Stimulated activated CD8-positive, alpha-beta memory T cell treated with anti-CD3 and anti-CD28 coated beads, Interleukin-4, amount 100 ng/mL, for 1 hour (primary cell): ENCODE measurements at places on chromosomes 5 and 9.
A peak's percentile ranks its signal among the peaks of the same experiment; 100 is the strongest.

- DNase-seq, result no peak
These were observed 125.9 kb downstream of the GADD45G start for GRCh38 chr9:89730715-89731114.

- no peak for DNase-seq
These were observed 209.4 kb downstream of the MAN2A1 start for GRCh38 chr5:109899163-109899535.

- no peak for DNase-seq
These were observed 7.8 kb downstream of the FOXI1 start for GRCh38 chr5:170113522-170113900.

DNA sequence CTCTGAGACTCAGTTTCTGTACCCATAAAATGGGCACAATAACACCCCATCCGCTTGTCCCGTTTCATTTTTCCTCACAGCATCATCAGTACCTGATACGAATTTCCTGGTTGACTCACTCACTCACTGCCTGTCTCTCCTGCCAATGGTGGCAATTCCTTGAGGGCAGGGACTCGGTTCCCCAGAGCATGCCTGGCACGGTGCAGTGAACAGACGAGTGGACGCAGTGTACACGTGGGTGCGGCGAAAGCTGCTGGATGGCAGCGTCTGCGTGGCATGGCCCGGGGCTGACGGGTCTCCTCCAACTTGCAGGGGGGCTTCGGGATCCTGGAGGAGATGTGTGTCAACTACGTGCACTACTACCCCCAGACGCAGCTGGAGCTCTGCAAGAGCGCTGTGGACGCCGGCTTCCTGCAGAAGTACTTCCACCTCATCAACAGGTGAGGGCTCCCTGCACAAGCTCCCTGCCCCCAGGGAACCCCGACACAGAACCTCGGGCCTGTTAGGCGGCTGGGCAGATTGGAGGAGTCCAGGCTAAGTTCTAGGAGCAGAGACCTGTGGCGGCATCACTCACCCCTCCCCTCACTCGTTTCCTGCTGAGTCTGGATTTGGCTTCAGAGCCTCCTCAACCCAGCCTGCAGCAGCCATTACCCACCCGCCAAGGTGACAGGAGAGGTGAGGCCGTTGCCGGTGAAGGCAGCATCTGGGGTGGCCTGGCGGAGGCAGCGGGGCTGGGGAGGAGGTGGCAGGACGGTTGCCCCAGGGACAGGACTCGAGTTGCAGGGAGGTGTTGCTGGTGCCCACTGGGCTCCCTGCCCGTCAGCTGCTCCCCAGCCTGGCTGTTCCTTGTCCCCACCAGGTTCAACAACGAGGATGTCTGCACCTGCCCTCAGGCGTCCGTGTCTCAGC lies 20.3 kb downstream of the DBH start:
- DNase-seq, result no peak

- DNase-seq, result no peak
These were observed 223.5 kb upstream of the PCSK5 start for GRCh38 chr9:75666856-75667554.

- DNase-seq, result no peak
These were observed 31.0 kb downstream of the TMEM252 start for GRCh38 chr9:68509689-68510088.

GRCh38 chr9:4667681-4668080 lies 1.4 kb upstream of the SPATA6L start:
- no peak for DNase-seq

- no peak for DNase-seq
These were observed 8.7 kb upstream of the ERAP1 start for GRCh38 chr5:96816411-96816939.

DNA sequence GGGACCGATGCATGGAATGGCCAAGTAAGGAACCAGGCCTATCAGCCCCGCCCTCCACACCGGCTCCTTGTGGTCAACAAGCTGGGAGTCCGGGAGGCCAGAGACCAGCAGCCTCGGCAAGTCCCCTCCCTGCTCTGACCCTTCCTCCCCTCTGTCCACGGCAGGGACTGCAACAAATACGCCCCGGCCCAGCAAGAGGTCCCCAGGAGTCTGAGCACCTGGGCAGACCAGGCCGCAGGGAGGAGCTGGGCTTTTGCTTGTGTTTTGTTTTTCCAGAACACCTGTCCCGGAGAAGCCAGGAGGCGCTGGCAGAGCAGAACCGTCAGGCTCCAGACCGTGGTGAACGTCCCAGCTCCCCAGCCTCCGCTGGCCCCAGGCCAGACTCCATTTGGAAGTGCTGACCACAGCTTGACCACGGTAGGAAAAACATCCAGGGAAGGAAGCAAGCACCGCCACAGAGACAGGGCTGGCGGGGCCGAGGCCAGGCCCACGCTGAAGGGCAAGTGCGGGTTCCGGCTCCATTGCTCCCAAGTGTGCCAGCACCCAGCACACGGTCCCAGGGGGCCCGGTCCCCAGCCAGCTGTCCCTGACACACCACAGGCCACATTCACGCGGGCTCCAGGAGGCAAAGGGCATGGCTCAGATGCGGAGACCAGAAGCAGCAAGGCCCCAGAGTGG lies 56.7 kb downstream of the VAV2 start:
- no peak for DNase-seq

- DNase-seq, result no peak
These were observed 48.7 kb downstream of the CHD1 start for GRCh38 chr5:98880151-98880550.

- no peak for DNase-seq
These were observed 24.2 kb upstream of the ELAVL2 start for GRCh38 chr9:23850242-23850689.

DNA sequence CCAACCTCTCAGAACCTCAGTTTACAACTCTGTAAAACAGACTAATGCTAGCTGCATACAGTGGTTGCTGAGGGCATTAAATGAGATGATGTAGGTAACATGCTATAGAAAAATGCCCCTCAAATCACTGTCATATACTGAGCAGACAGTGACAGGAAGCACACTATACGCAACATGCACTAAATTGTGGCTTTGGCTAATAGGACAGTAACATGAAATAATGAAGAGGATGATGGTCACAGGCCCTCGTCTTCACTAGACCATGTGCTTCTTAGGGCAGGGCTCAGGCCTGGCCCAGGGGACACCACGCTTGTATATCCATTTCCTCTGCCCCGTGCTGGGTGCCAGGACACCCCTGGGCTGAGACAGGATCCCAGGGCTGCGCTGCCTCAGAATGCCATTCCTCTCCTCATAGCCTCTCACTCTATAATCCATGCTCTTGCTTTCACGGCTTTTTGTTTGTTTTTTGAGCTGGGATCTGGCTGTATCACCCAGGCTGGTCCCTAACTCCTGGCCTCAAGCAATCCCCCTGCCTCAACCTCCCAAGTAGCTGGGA lies 18.9 kb downstream of the CSF1R start:
- DNase-seq, result no peak

- DNase-seq, result no peak
These were observed 133.9 kb downstream of the PAM start for GRCh38 chr5:102889033-102889432.

- no peak for DNase-seq
These were observed 16.8 kb downstream of the SERINC5 start for GRCh38 chr5:80238778-80239679.

GRCh38 chr5:37808945-37809344 lies 30.9 kb downstream of the GDNF start:
- no peak for DNase-seq

DNA sequence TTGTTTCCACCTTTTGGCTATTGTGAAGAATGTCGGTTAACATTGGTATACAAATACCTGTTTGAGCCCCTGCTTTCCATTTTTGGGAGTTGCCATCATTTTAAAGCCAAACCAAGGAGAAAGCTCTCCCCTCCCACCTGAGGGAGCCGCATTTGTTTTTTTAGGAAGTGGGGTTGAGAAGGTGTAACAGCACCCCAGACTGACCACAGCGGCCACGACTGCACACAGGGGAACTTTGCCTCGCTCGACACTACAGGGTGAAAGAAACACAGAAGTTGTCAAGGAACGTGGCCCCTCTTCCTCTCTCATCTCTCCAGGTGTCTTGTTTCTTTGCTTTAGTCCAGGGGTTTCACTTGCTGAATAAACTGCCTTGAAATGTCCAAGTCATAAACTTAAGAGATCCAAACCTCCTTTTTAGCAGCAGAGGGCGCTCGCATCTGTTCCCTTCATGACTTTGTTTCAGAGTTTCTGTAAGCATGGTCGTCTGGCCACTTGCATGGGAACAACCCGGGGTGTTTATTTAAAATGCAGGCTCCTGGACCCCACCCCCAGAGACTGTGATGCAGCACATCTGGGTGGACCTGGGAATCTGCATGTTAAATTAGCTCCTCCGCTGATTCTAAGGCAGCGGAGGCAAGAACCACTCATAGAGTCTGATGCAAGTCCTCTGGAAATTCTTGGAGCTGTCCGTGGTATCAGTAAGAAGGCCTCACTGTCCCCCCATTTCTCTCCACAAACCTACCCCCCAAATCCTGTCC lies 2.1 kb upstream of the TTLL11 start:
- peak; percentile 27 for DNase-seq

GRCh38 chr5:174044466-174045254 lies 846 bp upstream of the NSG2 start:
- DNase-seq, result no peak

- no peak for DNase-seq
These were observed 44.0 kb upstream of the ZNF608 start for GRCh38 chr5:124790301-124790894.

- no peak for DNase-seq
These were observed 3.0 kb upstream of the PCDH1 start for GRCh38 chr5:141880961-141881801.

DNA sequence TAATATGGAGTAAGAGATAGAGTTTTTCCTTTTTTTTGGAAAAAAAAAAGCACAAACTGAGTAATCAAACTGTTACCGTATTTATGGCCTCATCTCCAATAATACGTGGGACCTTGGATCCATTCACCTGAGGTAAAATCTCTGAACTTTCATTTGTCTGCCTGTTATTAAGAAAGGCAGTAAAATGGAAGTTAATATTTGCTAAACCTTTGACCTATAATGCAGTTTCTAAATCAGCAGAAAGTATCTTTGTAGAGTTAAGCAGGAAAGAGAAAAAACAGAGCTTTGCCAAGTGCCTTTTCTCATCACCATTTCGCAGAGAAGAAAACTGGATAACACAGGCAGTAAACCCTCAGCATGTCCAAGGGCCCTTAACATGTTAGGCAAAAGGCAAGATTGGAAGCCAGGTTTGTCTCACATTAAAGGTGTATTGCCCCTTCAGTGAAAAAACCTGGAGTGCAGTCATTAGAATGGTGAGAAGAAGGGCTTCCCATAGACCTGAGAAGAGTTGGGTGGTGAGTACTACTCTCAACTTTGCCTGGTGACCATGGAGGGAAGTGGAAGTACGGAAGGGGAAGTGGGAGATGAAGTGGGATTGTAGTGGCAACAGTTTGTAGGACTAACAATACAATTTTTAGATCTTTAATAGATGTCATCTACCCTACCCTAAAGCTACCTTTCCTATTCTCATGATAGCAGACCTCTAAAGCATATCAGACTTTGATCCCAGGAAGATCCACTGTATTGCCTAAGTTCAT lies 65.4 kb upstream of the GRAMD2B start:
- no peak for DNase-seq

GRCh38 chr5:63923914-63924313 lies 38.3 kb downstream of the HTR1A start:
- DNase-seq, result no peak

- DNase-seq, result no peak
These were observed 36.0 kb downstream of the NR6A1 start for GRCh38 chr9:124735121-124735520.

DNA sequence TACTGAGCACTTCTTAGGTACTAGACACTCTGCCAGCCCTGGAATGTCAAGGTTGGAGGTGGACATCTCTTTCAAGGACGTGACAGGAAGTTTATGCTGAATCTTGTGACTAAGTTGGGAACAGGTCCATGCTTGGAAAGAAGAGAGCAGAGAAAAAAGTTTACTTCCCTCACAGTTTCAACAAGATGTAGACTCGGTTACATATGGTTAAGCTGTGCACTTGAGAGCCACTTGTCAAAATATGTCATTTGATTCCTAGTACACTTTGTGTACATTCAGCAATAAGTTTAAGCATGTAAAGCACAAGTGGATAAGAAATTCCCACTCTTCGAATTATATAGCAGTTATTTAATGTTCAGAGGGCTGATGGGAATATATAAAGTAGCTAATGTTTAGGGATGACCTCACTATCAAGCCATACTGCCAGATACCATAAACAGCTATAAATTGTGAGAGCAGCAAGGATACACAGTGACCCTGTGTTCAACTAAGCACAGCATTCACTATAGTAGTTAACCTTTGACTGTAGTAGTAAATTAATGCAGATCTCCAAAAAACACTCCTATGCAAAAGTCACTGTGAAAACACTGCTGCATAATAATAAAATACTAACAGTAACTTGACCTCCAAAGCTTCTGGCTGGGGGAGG lies 1944.6 kb upstream of the WWC1 start:
- no peak for DNase-seq

- DNase-seq, result no peak
These were observed 37.0 kb downstream of the DPYSL3 start for GRCh38 chr5:147472664-147473475.

DNA sequence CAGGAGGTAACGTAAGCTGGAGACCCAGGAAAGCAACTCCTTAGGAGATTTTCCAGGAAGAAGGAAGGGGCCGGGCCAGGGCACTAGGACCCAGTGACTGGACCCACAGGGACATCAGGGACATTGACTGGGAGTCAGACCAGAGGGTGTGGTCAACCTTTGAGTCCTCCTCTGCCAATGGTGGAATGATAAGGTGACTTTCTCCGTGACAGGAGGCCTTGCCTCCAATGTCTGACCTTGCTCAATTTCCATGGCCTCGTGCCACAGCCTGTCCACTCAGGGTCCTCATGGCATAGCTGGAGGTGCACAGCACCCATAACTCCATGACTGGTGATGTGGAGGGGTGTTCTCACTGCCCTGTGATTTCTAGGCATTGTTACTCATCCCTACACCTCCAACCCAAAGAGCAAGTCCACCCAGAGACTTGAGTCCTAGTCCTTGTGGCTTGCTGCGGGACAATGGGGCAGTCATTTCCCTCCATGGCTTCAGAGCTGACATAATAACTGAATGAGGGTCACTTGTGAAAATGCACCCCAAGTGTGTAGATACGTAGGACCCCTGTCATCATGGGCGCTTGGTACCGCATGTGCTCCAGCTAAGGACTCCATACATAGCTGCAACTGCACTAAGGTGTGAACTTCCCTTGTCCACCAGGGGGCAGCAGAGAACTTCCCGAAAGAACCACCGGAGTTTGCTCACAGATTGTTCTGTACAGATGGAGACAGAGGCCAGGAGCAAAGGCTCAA lies 4.1 kb upstream of the AMBP start:
- peak; percentile 66 for DNase-seq

DNA sequence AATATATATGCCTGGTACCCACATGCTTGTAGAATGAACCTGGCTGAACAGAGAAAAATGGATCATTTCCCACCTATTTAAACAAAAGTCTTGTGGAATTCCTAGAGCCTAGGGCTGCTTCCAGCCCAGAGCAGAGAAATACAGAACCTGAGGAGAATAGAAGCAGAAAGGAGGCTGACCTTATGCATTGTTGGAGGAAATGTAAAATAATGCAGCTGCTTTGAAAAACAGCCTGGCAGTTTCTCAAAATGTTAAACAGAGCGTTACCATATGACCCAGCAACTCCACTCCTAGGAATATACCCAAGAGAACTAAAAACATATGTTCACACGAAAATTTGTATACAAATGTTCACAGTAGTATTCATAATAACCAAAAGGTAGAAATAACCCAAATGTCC lies 15.1 kb downstream of the MAPKAP1 start:
- DNase-seq, result no peak

GRCh38 chr9:123523001-123523400 lies 167.0 kb downstream of the CRB2 start:
- DNase-seq, result no peak
